IMR-90 (cell line): ENCODE measurements at places on chromosomes 6 and 20. TPM values are rescaled to one million over a fixed set of nuclear protein-coding genes. Genes with fewer than 3 reads are reported as not detected.

DNA sequence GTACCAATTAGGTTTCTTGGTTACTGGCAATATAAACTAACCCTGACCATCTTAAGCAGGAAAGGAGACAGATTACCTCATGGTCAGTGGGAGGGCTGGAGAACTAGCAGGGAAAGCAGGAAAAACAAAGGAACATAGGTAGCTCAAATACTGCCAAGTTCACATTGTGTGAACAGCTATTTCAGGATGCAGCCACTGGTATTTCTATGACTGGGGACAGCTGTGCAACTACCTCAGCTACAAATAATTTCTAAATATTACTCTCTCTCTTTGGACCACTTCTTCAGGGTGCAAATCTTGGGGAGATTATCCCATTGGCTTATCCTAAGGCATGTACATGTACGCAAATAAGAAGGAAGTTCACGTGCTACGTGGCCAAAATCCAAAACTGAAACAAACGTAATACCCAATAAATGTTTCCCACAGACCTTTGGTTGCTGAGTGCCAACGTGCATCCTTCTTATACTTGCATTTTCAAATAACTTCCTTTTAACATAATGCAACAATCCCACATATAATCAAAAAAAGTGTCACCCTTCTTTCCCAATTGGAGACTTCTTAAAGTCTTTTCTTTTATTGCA is 180.9 kb downstream of the PHF3 start:
- no peak overlapping the region for H3K27ac ChIP-seq
- H3K36me3 ChIP-seq = no peaks in the 10 kb centered on the region
- H3K4me3 ChIP-seq = no peak overlapping the region
- DNase-seq = no peak
- H3K4me1 ChIP-seq = peaks cover 6% of the 10 kb centered on the region

DNA sequence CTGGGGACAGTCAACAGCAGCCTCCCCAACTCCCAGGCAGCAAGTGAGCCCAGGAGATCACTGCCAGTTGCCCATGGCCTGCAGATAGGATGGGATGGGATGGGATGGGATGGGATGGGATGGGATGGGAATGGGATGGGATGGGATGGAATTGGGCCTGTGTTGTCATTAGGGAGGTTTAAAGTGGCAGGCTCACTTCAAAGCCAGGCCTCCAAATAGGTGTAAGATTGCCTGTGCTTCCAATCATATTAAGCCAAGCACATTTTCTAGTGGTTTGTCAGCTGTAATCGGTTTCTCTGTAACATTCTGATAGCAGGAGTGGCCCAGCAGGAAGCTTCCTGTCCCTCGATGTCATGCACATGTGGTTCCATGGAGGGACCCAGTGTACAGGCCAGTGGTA is 82.7 kb upstream of the NXT1 start:
- H3K27me3 ChIP-seq = no peaks in the 10 kb centered on the region
- H3K4me3 ChIP-seq = no peak overlapping the region
- DNase-seq = no peak
- H3K36me3 ChIP-seq = no peaks in the 10 kb centered on the region
- peaks cover 6% of the 10 kb centered on the region for H3K4me1 ChIP-seq
- no peak overlapping the region for H3K27ac ChIP-seq

- H3K4me3 ChIP-seq = no peak overlapping the region
- no peaks in the 10 kb centered on the region for H3K36me3 ChIP-seq
- no peak for DNase-seq
- peaks cover 1% of the 10 kb centered on the region; the same call in 1 of the 2 replicates for H3K27me3 ChIP-seq
- no peak overlapping the region for H3K27ac ChIP-seq
These were observed 94.2 kb downstream of the TBC1D7 start for GRCh38 chr6:13234130-13234529.

GRCh38 chr6:23213193-23213592 is 643.8 kb downstream of the HDGFL1 start:
- peaks cover 6% of the 10 kb centered on the region for H3K4me1 ChIP-seq
- H3K27ac ChIP-seq = peak overlapping the region; percentile 86; the same call in 1 of the 2 replicates
- peak; percentile 76 for DNase-seq
- H3K36me3 ChIP-seq = no peaks in the 10 kb centered on the region
- H3K4me3 ChIP-seq = no peak overlapping the region

The CDSN gene
- total RNA-seq = not detected in 2 replicates

The BHLHE23 gene
- not detected in 2 replicates for total RNA-seq
